Effector memory CD8-positive, alpha-beta T cell (primary cell): ENCODE measurements at places on chromosomes 3 and 15.

- no peak for DNase-seq
- H3K27ac ChIP-seq = no peak overlapping the region
- H3K27me3 ChIP-seq = peaks cover 7% of the 10 kb centered on the region
- peaks cover 7% of the 10 kb centered on the region for H3K4me1 ChIP-seq
- no peak overlapping the region for H3K4me3 ChIP-seq
Measured at GRCh38 chr15:90291679-90292356, 26.3 kb downstream of the NGRN start.

DNA sequence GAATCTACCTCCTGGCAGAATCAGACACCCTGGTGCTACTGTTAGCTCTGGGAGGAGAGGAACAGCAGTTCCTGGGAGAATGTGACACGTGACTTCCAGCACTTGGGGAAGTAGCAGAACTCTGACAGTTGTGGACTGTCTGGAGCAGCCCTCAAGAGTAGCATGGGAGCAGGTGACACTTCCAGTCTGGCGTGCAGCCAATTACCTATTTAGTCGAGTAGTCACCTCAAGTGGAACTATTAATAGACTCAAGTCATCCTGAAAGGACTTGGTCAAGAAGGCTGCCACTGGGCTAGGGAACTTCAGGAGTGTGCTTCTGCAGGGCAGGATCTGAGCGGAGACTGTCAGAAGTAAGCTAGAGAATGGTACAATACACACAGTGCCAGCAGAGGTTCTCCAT, 62.3 kb downstream of the MTHFS start:
- peaks cover 9% of the 10 kb centered on the region for H3K4me1 ChIP-seq
- H3K36me3 ChIP-seq = peaks cover 15% of the 10 kb centered on the region
- H3K27me3 ChIP-seq = no peaks in the 10 kb centered on the region
- H3K4me3 ChIP-seq = no peak overlapping the region
- DNase-seq = no peak

DNA sequence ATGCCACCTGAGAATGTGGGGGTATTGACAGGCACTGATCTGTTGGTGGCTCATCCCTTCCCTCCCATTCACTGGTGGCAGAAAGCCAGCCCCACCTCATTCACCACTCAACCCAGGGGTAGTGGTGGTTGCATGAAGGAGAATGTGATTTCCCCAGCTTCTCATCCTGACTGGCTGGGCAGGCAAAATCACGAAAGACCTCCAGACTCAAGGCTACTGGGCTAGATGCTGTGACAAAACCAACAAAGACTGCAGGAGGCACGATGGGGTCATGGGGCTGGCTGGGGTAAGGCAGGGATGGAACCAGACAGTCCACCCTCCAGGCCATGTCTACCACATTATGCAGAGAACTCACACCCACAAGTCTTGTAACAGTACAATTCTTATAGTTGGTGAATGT, 33.9 kb downstream of the FSTL1 start:
- H3K27me3 ChIP-seq = peaks cover 29% of the 10 kb centered on the region
- no peak for DNase-seq
- H3K4me1 ChIP-seq = peaks cover 20% of the 10 kb centered on the region
- no peaks in the 10 kb centered on the region for H3K36me3 ChIP-seq

DNA sequence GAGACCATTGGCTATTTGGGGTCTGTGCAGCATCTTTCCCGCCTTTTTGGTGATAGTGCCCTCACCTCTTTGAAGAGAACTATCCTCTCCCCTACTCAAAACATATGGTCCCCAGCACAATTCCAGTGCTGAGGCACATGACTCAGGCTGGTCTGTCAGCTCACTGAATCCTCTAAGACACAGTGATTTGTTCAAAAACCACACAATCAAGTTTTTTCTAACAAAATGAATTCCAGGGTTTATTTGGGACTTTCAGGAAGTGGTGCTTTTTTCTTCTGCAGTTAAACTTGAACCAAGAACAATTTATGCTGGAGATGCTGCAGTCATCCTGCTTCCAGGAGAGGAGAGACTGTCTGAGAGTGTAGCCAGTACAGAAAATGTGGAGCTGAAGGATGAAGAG, 142.5 kb upstream of the LMCD1 start:
- DNase-seq = no peak
- peaks cover 51% of the 10 kb centered on the region for H3K4me1 ChIP-seq
- H3K27me3 ChIP-seq = no peaks in the 10 kb centered on the region

- no peaks in the 10 kb centered on the region for H3K4me1 ChIP-seq
- H3K27me3 ChIP-seq = no peaks in the 10 kb centered on the region
- no peak for DNase-seq
- H3K4me3 ChIP-seq = no peak overlapping the region
- H3K27ac ChIP-seq = no peak overlapping the region
Measured at GRCh38 chr3:183013074-183013473, 32.7 kb upstream of the DCUN1D1 start.

DNA sequence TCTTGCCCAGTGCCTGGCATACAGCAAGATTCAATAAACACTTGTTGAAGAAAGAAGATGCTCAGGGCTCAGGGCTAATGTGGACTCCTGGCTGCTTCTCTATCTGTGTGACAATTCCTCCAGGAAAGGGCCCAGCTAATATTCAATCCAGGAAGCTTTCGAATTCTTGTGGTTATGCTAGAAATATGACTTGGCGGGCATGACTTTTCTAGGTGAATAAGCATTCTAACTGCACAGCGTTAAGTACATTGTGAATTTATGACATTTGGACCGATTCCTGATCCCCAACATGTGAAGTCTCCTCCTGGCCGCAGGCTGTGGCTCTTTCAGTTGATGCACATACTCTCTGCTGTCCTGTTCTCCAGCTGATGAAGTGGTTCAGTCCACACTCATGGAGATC, 117.0 kb downstream of the IMPG2 start:
- H3K4me3 ChIP-seq = no peak overlapping the region
- peaks cover 45% of the 10 kb centered on the region for H3K27me3 ChIP-seq
- H3K27ac ChIP-seq = no peak overlapping the region
- no peak for DNase-seq
- H3K36me3 ChIP-seq = no peaks in the 10 kb centered on the region
- no peaks in the 10 kb centered on the region for H3K4me1 ChIP-seq

DNA sequence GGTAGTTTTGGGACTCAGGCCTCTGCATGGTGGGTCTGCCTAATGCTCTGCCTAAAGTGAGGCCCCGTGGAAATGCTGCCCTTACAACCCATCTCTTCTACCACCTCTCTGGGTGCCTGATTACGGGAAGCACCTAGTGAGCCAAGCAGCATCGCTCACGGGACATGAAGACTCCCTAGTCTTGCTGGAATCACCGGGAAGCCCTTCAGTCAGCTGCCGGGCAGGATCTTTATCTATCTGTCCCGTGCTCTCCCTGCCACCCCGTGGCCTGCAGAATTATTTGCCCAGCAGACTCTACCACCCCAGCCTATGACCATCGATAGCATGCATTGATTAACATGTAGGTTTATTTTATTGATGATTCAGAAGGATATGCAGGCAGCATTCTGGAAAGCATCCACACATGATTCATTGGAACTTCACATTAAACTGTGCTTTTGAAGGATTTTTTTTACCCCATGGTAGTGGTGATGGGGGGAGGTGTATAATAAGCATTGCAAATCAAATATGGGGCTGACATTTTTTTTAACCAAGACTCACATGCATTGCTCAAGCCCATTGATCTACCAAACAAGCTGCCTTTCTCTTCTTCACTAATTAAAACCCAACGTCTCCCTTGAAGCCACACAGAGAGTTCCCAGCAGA, 63.1 kb downstream of the ATP2B2 start:
- H3K4me3 ChIP-seq = no peak overlapping the region
- H3K27me3 ChIP-seq = peaks cover 9% of the 10 kb centered on the region
- DNase-seq = no peak
- H3K36me3 ChIP-seq = no peaks in the 10 kb centered on the region
- H3K27ac ChIP-seq = no peak overlapping the region

DNA sequence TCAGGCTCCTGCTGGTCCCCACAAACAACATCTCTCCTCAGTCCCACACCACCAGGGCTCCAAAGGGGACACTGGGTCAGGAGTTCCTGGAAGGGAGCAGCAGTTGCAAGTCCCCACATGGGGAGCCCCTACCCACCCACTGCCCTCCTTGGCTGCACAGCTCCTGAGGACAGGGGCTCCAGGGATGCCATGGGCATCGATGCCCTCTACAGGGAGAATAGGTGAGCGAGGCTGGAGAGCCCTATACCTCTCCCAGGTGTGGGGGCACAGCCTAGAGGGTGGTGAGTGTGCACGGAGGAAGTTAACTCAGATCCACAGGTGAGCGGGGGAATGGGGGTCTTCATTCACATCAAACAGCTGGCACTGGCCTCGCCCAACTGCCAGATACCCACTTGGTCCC, 141.2 kb upstream of the LINGO1 start:
- no peak overlapping the region for H3K4me3 ChIP-seq
- peaks cover 10% of the 10 kb centered on the region for H3K27me3 ChIP-seq
- no peak overlapping the region for H3K27ac ChIP-seq
- H3K4me1 ChIP-seq = peaks cover 2% of the 10 kb centered on the region

DNA sequence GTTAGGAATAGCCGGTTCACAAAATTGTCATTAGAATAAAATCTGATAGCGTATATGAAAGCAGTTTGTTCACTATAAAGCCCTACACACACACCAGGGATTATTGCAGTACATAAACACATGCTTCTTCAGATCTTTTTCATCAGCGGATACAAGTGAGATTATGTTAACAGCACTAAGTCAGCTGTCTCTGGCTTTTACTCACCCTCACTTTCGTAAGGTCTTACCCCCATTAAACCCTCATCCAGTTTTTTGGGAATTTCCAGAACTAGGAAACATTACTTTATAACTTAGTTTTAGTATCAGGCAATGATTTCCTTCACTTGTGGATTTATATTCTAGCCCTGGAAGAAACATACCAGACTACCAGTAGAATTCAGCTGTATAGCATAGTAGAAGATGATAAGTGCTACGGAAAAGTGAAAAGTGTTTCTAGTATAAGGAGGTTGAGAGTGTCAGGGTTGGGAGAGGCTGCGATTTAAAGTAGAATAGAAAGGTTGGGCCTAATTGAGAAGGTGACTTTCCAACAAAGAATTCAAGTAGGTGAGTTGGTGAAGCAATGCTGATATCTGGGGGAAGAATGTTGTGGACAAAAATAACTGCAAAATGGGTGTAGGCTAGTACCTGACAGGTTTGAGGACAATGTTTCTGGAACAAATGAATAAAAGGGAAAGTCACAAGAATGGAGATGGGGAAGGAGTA, 22.7 kb downstream of the TMEM207 start:
- peaks cover 9% of the 10 kb centered on the region for H3K36me3 ChIP-seq
- H3K4me3 ChIP-seq = no peak overlapping the region
- no peak for DNase-seq
- no peaks in the 10 kb centered on the region for H3K4me1 ChIP-seq
- H3K27ac ChIP-seq = no peak overlapping the region
- peaks cover under 1% of the 10 kb centered on the region for H3K27me3 ChIP-seq

DNA sequence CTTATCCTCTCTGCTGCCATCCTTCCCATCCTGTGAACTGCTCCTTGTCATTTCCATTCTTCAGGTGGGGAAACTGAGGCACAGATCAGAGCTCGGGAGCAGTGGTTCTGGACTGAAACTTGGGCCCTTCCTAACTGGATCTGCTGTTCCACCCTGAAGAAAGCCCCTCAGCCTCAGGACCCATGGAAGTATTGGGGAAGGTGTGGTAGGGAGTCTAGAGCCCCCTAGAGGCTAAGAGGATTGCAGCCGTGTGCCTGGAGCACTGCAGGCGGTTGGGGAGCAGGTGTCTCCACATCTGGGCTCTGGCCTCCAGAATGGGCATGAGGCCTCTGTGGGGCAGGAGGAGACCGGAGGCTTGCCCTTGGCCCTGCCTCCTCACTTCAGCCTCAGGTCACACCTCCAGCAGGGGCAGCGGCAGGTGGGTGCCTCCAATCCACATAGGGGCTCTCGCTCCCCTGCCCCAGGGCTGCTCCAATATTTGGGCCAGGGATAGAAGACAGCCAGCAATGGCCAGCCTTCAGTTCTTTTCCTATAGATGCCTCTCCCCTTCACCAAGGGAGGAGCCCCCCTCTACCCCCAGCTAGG, 28.1 kb downstream of the DNAJB8 start:
- H3K27ac ChIP-seq = no peak overlapping the region
- no peak overlapping the region for H3K4me3 ChIP-seq
- peaks cover 3% of the 10 kb centered on the region for H3K36me3 ChIP-seq
- peaks cover 28% of the 10 kb centered on the region for H3K27me3 ChIP-seq

DNA sequence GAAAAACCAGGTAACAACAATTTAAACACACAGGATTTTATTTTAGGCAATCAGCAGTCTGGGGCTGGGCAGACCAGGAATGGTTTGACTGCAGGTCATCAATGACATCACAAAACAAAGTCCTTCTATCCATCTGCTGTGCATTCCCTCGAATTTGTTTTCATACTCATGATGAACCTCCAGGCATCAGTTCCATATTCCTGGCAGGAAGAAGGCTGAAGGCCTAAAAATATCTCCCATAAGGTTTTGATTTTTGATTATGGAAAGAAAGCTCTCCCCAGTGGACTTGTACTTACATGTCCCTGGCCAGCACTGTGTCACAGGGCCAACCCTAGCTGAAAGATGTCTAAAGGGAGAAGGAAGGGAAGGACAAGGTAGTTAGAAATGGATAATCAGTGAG, 107.4 kb downstream of the PEAK1 start:
- peaks cover 7% of the 10 kb centered on the region for H3K4me1 ChIP-seq
- H3K27me3 ChIP-seq = no peaks in the 10 kb centered on the region
- DNase-seq = no peak
- no peak overlapping the region for H3K27ac ChIP-seq

- no peaks in the 10 kb centered on the region for H3K4me1 ChIP-seq
- peaks cover 9% of the 10 kb centered on the region for H3K27me3 ChIP-seq
- peaks cover 2% of the 10 kb centered on the region for H3K36me3 ChIP-seq
- no peak for DNase-seq
- H3K27ac ChIP-seq = no peak overlapping the region
Measured at GRCh38 chr15:68385671-68386586, 46.0 kb downstream of the ITGA11 start.

- DNase-seq = peak; percentile 54
- H3K4me3 ChIP-seq = peak overlapping the region; percentile 100
- peaks cover 49% of the 10 kb centered on the region for H3K4me1 ChIP-seq
- peaks cover 43% of the 10 kb centered on the region for H3K36me3 ChIP-seq
- H3K27ac ChIP-seq = peak overlapping the region; percentile 96
Measured at GRCh38 chr3:196502775-196503195, 783 bp downstream of the RNF168 start.

GRCh38 chr3:183161552-183162336, 790 bp downstream of the LAMP3 start:
- DNase-seq = peak; percentile 25
- H3K27ac ChIP-seq = peak overlapping the region; percentile 86
- H3K4me3 ChIP-seq = peak overlapping the region; percentile 96
- peaks cover 8% of the 10 kb centered on the region for H3K36me3 ChIP-seq
